Gastroesophageal sphincter (tissue), 4 donors: ENCODE measurements at places on chromosomes 11 and 22. TPM values are rescaled to one million over a fixed set of nuclear protein-coding genes. Genes with fewer than 3 reads are reported as not detected.

Gene CRACR2B
- 6.3 TPM for total RNA-seq

Gene APBB1
- total RNA-seq = 75.8 TPM

Gene OR6T1
- not detected for total RNA-seq

Gene NAP1L4
- total RNA-seq = 107 TPM

Gene CDC42BPG
- total RNA-seq = 0.31 TPM

Gene VSTM5
- not detected for total RNA-seq

Gene DBX1
- total RNA-seq = not detected

Gene PEX16
- 20.0 TPM for total RNA-seq

Gene OR4A16
- total RNA-seq = not detected

Gene OR52A1
- not detected for total RNA-seq

Gene TMPRSS6
- total RNA-seq = not detected

Gene NLRP14
- total RNA-seq = not detected

Gene ELFN2
- total RNA-seq = 0.19 TPM

Gene OR5A1
- total RNA-seq = not detected

Gene CNIH2
- total RNA-seq = 1.1 TPM

Gene LUZP2
- total RNA-seq = not detected

Gene C11orf91
- total RNA-seq = not detected

DNA sequence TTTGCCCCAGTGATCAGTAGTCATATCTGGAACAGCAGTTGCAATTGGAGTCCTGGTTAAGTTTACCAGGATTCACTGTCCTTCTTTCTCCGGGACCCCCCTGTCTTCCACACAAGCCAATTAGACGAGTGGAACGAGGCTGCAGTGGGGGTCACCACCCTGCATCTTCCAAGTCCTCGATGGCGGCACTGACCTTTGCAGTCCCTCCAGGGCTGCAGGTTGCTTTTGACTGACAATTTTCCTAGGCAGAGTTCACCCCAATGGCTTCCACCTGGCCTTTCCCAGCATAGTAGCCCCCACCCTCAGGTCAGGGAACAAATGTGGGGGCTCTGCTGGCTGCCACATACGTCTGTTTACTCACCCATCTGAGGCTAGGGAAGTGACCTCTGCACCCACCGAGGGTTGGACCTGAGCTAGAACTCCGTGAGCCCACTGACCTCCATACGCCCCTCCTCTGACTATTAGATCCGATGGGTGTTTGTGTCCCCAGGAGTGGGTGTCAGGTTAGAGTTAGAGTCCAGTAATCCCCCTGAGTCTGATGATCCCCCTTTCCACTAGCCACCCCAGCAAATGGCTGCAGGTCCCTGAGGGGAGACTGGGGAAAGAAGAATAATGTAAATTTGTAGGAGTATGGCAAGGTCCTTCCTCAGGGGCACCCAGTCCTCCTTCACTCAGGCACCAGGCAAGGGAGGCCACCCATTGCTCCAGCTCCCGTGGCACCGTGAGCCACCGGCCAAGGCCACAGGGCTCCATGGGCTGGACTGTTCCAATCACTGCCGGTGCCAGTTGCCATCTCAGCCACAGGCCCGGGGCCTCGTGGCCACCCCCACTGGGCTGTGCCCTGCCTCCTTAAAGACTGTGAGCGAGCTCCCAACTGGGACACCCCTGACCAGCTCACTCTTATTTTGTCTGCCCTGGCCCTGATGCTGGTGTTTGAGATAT, 5.5 kb downstream of the C11orf21 start:
- no peaks in the 10 kb centered on the region for H3K36me3 ChIP-seq
- ATAC-seq = no peak
- no peak overlapping the region for H3K4me3 ChIP-seq
- no peaks in the 10 kb centered on the region for H3K4me1 ChIP-seq

DNA sequence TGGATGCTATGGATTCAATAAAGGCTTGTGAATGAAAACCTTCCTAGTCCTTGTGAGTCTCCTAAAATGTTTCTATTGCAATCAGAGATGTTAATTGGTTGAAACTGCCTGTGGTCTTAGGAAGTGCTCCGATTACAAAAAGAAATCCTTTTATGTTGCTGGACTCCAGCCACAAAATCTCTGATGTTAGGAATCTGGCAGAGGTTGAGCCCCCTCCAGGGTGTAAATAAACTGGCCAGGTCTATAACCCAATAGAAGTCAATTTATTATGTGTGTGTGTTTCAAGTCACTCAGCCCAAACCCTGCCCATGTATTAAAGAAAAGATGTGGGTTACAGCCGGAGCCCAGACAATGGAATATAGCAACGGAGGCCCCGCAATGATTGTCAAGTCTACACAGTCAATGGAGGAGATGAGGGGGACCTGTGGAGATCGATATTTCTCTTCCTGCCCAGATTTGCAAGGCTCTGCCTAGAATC, 218.1 kb upstream of the SORL1-AS1 start:
- H3K27me3 ChIP-seq = no peaks in the 10 kb centered on the region
- H3K27ac ChIP-seq = peak overlapping the region; percentile 81
- ATAC-seq = no peak
- H3K4me3 ChIP-seq = no peak overlapping the region
- H3K4me1 ChIP-seq = peaks cover 16% of the 10 kb centered on the region
- H3K36me3 ChIP-seq = no peaks in the 10 kb centered on the region

DNA sequence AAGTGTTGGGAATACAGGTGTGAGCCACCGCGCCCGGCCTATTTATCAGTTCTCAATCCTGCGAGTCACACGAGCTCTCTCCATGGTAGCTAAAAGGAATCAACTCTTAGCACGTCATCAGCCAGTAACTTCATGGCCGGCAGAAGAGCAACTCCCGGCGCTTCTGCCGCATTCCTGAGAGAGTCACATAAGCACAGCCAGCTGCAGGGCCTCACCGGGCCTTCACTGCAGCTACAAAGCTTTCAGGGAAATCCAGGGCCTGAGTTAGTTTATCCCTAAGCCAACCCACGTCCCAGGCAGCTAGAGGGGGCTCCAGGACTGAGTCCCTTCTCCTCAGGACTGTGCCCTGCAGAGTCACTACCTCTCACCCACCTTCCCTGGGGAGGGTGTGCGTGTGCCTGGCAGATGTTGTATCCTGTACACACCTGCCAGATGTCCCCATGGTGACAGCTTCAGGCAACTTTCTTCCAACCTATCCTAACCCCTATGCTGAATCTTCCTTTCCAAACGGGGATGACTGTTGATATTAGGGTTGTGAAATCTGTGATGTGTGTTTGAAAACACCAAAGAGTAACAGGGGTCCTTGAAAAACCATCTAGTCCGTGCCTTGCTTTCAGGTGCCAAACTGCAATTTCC, 45.9 kb upstream of the ARFGAP3 start:
- peak; percentile 59 for ATAC-seq
- peaks cover 9% of the 10 kb centered on the region for H3K4me1 ChIP-seq
- H3K4me3 ChIP-seq = no peak overlapping the region
- peaks cover 6% of the 10 kb centered on the region for H3K36me3 ChIP-seq
- no peaks in the 10 kb centered on the region for H3K27me3 ChIP-seq
- H3K27ac ChIP-seq = peak overlapping the region; percentile 47

DNA sequence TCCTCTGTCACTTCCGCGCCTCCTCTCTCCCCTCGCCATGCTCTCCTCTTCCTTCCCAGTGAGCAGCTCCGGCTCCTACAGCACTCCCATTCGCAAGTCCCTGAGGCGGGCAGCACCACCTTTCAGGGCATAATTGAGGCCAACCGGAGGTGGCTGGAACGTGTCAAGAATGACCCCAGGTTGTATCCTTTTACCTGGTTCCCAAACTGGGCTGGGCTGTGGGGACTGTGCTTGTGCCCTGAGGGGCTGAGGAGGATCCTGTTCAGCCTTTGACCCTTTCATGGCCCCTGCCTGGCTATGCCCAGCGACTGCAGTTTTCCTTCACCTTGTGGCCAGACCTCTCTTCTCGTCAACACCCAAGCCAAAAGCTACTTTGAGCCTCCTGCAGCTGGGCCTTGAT, 84.1 kb downstream of the CEP164 start:
- H3K27me3 ChIP-seq = peaks cover 2% of the 10 kb centered on the region
- no peak overlapping the region for H3K4me3 ChIP-seq
- no peak overlapping the region for H3K27ac ChIP-seq
- ATAC-seq = no peak
- H3K4me1 ChIP-seq = no peaks in the 10 kb centered on the region

- no peak overlapping the region for H3K4me3 ChIP-seq
- H3K4me1 ChIP-seq = no peaks in the 10 kb centered on the region
- no peak overlapping the region for H3K27ac ChIP-seq
- no peaks in the 10 kb centered on the region for H3K36me3 ChIP-seq
These were observed 6.9 kb upstream of the TUBA8 start for GRCh38 chr22:18103527-18104269.

- H3K4me1 ChIP-seq = no peaks in the 10 kb centered on the region
- H3K4me3 ChIP-seq = no peak overlapping the region
- no peak overlapping the region for H3K27ac ChIP-seq
- no peak for ATAC-seq
- H3K36me3 ChIP-seq = no peaks in the 10 kb centered on the region
These were observed 152.9 kb downstream of the CACNA1I start for GRCh38 chr22:39723463-39723862.

GRCh38 chr22:40200795-40201530, 23.2 kb downstream of the TNRC6B start:
- no peak overlapping the region for H3K4me3 ChIP-seq
- no peak for ATAC-seq
- H3K4me1 ChIP-seq = peaks cover 87% of the 10 kb centered on the region
- no peaks in the 10 kb centered on the region for H3K36me3 ChIP-seq
- no peaks in the 10 kb centered on the region for H3K27me3 ChIP-seq

GRCh38 chr11:111454561-111455192, 57.5 kb downstream of the BTG4 start:
- no peak overlapping the region for H3K4me3 ChIP-seq
- no peaks in the 10 kb centered on the region for H3K4me1 ChIP-seq
- H3K27me3 ChIP-seq = peaks cover 41% of the 10 kb centered on the region

DNA sequence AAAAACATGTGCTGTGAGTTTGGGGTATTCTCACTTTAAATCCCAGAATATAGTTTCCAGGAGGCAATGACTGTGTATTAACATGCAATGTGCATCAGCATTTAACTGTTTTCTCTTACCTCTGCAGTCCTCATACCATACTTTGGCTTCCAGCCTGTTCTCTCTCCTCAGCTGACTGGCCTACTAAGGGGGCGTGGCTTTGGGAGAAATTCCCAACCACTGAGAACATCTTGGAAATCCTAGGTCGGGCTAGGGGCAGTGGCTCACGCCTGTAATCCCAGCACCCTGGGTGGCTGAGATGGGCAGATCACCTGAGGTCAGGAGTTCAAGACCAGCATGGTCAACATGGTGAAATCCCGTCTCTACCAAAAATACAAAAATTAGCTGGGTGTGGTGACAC, 13.5 kb upstream of the ZC3H12C start:
- H3K4me1 ChIP-seq = no peaks in the 10 kb centered on the region
- H3K27ac ChIP-seq = no peak overlapping the region

GRCh38 chr11:58446294-58446693, 4.3 kb upstream of the OR5B12 start:
- H3K36me3 ChIP-seq = no peaks in the 10 kb centered on the region
- no peak for ATAC-seq
- no peak overlapping the region for H3K27ac ChIP-seq
- H3K4me3 ChIP-seq = no peak overlapping the region

- no peak overlapping the region for H3K27ac ChIP-seq
- no peaks in the 10 kb centered on the region for H3K4me1 ChIP-seq
- H3K36me3 ChIP-seq = no peaks in the 10 kb centered on the region
These were observed 40.1 kb upstream of the WNT11 start for GRCh38 chr11:76246271-76246933.

DNA sequence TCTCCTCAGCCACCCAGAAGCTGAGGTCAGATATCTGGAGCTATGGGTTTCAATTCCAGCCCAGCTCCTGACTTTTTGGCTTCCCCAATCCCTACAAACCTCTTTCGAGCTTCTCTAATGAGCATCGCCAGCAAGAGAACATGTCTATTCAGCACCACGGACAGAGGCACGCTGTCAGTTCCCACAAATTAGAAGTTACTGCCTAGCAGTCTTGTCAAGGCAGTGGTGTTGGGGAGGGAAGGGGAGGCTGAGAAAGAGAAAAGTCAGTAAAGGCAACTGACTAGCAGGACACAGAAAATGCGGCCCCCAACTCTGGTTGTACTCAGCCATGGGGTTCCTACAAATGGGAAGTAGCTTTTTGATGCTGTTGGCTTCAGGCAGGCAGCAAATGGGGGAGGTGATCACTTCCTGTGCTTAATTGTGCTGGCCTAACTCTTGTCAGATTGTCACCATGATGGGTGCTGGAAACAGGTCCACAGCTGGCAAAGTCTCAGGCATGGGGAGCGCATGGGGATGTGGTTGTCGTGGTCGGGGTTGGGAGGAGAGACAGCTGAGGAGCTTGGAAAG, 205.9 kb downstream of the ST3GAL4 start:
- H3K36me3 ChIP-seq = no peaks in the 10 kb centered on the region
- no peak for ATAC-seq
- H3K27me3 ChIP-seq = peaks cover 42% of the 10 kb centered on the region
- no peak overlapping the region for H3K27ac ChIP-seq

- ATAC-seq = no peak
- H3K4me1 ChIP-seq = no peaks in the 10 kb centered on the region
- no peaks in the 10 kb centered on the region for H3K36me3 ChIP-seq
- no peak overlapping the region for H3K27ac ChIP-seq
- peaks cover 85% of the 10 kb centered on the region for H3K27me3 ChIP-seq
These were observed 22.4 kb upstream of the CACNG2 start for GRCh38 chr22:36726007-36726380.

- H3K4me3 ChIP-seq = no peak overlapping the region
- no peaks in the 10 kb centered on the region for H3K36me3 ChIP-seq
- no peaks in the 10 kb centered on the region for H3K4me1 ChIP-seq
- ATAC-seq = no peak
These were observed 143.8 kb upstream of the DDI1 start for GRCh38 chr11:103892603-103893002.

DNA sequence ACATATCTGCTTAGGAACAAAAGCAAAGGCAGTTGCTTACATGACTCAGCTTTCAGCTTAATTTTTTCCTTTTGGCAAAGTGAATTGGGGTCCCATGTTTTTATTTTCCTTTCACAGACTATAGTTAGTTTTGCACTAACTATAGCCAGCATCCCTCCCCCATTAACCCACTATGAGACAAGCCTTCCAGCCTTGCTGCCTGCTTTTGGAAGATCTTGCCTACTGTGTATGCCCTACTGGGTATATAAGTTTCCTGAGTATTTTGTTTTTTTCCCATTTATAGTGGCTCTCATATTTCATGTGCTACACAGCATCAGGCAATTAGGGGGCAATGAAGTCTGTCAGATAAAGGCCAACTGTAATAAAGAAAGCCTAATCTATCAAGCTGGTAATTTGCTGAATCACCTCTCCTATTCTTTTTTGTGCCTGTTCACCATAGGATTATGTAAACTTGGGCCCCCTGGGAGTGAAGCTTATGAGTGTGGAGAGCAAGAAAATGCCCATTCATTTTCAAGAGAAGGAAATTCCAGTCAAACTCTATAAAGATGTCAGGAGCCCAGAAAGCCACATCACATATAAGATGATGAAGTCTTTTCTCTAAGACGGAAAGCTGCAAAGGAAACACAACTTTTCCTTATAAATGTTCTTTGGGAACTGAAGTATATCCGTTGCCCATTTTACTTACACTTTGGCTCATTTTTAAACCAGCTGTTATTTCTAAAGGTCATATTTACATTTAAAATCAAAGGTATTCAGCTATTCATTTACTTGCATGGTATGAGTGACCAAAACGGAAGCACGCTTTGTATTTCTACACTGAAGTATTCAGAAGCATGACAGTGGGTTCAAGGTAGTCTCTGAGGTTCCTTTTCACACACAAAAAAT, 64.0 kb downstream of the CCDC83 start:
- H3K36me3 ChIP-seq = no peaks in the 10 kb centered on the region
- no peak overlapping the region for H3K27ac ChIP-seq
- H3K27me3 ChIP-seq = peaks cover 6% of the 10 kb centered on the region
- no peak for ATAC-seq
